ENCODE measurements at places on chromosomes 11 and 22. TPM values are rescaled to one million over a fixed set of nuclear protein-coding genes. Genes with fewer than 3 reads are reported as not detected.

The GRIK4 gene
- 1.0 TPM for total RNA-seq

The C22orf31 gene
- total RNA-seq: not detected

The CXCR5 gene
- total RNA-seq: not detected

The MS4A1 gene
- total RNA-seq: not detected

The STX5 gene
- total RNA-seq: 24.0 TPM

The KRTAP5-2 gene
- not detected for total RNA-seq

The OR5M8 gene
- not detected for total RNA-seq

The CD82 gene
- total RNA-seq: 1.3 TPM

The IGF2 gene
- total RNA-seq: 1.2 TPM

The JAM3 gene
- total RNA-seq: 34.4 TPM

The POLR2L gene
- 135 TPM for total RNA-seq

The CRACR2B gene
- 35.8 TPM for total RNA-seq

The RFPL1 gene
- not detected for total RNA-seq

GRCh38 chr11:19026862-19027261, 33.7 kb downstream of the MRGPRX2 start:
- no peak for DNase-seq

GRCh38 chr11:70552167-70553150, 154.1 kb downstream of the CTTN start:
- DNase-seq: peak; percentile 53

GRCh38 chr11:5690736-5691135, 1.1 kb downstream of the TRIM22 start:
- no peak for DNase-seq

DNA sequence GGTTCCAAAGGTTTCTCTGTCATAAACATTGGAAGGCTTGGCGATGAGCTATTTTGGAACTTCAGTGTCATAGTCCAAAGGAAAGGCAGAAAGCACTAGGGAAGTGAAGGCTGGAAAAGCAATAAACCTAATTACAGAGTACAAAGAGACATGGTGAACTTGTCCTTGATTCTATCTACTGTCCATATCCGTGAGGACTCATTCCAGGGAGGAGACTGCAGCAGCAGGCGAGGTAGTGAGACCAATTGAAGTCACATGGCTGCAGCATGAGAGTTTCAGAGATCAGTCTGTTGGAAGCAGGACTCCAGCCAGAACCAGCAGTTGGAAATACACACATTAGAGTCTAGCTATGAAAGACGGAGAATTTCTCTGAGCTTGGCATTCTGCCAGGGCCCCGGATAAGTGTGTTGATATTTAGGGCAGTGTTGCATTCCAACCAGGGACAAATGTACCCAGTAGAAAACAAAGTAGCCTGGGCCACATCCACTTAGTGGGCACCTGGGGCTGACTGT, 54.1 kb upstream of the ARHGAP42 start:
- DNase-seq: no peak

GRCh38 chr11:39810358-39810757, 1649.1 kb downstream of the LRRC4C start:
- no peak for DNase-seq

DNA sequence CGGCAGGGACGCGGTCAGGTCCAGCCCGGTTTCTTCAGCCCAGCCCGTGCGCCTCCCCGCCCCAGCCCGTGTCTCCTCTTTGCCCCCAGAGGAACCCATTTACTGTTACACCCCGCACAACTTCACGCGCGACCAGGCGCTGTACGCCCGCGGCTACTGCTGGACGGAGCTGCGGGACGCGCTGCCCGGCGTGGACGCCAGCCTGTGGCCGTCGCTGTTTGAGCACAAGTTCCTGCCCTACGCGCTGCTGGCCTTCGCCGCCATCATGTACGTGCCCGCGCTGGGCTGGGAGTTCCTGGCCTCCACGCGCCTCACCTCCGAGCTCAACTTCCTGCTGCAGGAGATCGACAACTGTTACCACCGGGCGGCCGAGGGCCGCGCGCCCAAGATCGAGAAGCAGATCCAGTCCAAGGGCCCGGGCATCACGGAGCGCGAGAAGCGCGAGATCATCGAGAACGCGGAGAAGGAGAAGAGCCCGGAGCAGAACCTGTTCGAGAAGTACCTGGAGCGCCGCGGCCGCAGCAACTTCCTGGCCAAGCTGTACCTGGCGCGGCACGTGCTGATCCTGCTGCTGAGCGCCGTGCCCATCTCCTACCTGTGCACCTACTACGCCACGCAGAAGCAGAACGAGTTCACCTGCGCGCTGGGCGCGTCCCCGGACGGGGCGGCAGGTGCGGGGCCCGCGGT, 6.5 kb downstream of the PANX2 start:
- no peak for DNase-seq

DNA sequence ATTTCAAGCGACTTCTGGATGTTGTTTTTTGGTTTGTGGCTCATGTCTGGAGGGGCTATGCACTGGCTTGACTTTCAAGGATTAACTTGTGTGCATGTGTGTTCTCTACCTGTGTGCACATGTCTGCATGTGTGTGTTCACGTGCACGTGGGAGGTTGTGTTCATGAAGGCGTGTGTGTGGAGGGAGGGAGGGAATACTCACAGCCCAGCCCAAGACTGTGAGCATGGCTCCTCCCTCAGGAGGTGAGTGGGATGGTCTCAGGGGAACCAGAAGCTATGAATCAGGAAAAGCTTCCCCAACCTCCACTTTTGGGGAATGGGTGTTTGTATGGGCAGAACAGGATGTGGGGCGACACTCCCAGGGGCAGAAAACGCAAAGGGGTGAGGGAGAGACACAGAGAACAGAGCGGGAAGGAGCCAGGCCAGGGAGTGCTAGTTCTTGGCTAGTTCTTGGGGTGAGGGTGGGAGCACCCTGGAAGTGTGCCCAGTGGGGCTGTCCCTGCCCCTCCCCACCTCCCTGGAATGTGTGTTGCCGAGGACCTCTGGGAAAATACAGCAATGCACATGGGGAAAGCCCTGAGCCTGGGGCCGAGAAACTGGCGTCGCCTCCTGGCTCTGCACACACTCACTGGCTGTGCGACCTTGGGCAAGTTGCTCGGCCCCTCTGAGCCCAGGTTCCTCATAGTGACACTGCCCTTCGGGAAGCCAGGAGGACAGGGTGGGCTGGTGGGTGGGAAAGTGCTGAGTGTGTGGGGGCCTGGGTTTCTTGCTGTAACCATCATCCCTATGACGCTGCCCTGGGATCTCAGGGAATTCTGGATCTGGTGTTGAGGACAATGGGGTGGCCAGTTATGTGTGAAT, 16.9 kb upstream of the ALX4 start:
- peak; percentile 58 for DNase-seq

GRCh38 chr11:71490044-71490730, 36.9 kb upstream of the KRTAP5-7 start:
- no peak for DNase-seq

DNA sequence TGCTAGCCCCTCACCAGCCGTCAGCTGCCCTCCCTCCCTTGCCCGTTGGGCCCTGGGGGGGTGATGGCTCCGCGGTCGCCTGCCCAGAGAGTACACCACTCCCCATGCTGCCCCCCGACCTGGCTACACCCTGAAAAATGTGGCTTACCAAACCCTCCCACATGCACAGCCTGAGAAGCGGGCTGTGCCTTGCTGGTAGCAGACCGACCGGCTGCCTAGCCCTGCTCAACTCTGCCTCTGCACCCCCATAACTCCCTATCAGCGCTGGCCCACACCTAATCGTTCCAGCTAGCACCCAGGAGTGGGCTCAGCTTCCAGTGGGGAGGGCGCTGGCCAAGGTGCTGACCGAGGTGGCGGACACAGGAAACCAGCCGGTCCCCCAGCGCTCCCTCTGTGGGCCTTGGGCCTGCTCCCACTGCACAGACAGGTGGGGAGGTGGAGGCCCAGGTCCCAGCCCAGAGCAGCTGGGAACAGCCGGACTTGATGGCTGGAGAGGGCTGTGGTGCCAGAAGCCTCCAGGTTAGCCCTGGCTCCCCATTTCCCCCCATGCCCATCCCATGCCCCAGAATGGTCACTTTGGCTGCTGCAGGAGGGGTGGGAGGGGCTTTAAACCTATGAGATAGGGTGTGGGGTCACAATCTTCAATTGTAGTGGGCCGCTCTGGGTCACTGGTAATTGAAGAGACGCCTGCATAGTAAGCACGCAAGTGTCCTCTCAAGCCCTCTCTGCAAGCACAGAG, 32.1 kb upstream of the PRODH start:
- peak; percentile 81 for DNase-seq

DNA sequence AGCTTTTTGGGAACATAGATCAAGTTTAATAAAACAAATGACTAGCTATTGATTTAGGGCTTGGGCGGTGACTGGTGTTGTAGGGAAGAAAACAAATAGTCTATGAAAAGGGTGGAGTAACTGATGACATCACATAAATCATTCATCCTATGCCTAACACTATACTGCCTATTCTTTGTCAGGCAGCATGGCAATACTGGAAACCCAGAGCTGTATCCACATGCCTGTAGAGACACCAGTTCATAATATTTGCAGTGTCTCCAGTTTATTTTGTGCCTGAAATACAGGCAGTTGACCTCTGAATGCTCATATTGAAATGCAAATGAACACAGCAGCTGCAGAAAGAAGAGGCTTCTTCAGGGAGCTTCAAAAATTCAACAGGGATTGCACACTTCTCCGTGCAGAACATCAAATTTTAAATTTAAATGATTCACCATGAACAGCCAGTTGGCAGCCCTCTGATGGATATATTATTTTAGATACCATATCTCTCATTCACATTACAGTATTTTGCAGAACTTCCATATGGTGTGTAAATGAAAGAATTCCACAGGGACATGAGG, 283.1 kb upstream of the CTSC start:
- no peak for DNase-seq

- no peak for DNase-seq
Measured at GRCh38 chr11:61095021-61095420, 7.3 kb upstream of the CD5 start.

GRCh38 chr11:47021527-47021818, 84.9 kb downstream of the CSTPP1 start:
- DNase-seq: no peak

- no peak for DNase-seq
Measured at GRCh38 chr22:38282397-38282796, 9.6 kb upstream of the TMEM184B start.

GRCh38 chr11:95920460-95921105, 3.3 kb downstream of the MTMR2 start:
- no peak for DNase-seq

DNA sequence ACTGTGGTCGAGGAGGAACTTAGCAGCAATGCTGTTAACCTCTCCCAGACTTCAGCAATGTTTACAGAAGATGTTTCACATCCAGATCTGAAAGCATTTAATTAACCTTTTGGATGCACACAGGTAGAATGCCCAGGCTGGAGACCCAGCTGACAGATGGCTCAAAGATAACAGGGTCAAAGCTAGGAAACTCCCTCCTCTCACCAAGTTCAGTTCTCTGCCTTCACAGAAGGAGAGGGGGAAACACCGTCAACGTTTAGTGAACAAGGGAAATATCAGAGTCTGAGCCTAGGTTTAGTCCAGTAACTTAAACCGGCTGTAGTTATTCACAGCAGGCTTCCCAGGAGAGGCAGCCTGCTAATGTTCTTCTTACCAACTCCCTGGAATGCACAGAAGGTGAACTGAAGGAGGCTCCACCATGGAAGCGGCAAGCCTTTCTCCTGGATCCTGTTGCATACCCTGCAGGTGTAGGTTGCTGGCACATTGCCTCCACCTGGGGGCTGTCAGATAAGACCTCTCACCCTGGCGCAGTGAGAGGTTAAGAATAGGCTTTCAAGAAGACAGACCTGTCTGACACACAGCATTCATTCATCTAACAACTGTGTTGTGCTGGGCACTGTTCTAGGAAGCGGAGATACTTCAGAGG, 23.5 kb upstream of the ANKK1 start:
- DNase-seq: no peak

DNA sequence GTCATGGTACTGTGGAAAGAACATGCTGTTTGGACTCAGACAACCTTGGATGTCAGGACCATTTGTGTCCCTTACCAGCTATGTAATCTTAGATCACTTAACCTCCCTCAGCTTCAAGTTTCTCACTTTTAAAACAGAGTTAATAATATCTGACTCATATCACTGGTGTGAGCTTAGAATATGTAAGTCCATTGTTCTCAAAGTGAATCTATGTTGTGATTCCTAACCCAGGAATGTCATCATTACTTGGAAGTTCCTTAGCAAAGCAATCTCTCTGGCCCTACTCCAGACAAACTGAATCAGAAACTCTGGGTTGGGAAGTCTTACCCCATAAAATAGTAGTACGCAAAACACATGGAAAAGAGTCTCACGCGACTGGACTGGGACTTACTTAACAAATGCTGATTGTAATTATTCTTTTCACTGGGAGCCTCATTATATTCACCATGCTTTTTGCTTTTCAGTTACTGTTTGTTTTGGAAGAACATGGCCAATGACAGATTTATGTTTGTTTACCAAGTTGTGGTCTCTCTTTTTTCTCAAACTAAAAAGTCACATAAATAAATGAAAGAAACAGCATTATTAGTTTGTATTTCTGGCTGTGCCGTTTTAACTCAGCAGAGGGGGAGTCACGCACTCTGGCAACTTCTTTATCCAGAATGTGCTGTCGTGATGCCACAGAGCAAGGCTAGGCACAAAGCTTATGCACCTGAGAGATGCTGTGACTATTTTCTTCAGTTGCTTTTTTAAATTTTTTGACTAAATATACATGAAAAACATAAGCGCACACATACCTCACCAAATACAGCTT, 217.7 kb upstream of the CTSC start:
- no peak for DNase-seq

- no peak for DNase-seq
Measured at GRCh38 chr11:47560426-47560825, 5.0 kb upstream of the PTPMT1 start.

DNA sequence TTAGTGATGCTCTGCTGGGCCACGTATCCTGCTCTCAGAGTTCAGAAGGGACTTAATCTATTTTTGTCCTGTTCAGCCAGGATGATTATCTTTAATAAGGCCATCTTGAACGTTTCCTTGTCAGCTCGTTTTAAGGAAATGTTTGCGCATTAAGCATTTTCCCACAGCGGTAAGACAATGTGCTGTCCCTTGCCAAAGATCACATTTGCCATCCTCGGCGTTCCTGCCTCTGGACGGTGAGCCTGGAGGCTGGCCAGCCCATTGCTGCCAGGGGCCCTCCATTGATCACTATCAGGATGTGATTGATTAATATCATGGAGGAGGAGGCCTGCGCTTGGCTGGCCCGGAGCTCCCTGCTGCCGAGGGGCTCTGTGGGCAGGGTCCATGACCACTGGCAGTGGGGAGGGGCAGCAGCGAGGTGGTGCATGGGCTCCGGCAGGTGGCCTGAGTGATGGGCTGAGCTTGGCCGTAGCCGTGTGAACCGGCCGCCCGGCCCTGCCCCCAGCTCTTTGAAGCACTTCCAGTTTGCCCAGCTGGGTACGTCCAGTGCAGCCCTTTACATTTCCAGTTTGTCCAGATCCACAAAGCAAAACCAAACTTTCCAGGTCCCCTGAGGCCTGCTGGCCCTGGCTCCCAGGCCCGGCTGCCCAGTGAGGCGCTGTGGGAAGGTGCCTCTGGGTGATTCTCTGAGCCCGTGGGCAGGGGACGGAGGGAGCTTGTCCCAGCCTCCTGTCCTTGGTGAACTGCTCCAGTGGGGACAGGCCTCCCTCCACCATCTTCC, 49.5 kb upstream of the SMIM38 start:
- peak; percentile 63 for DNase-seq

GRCh38 chr22:46465345-46465720, 72.1 kb downstream of the CELSR1 start:
- peak; percentile 49 for DNase-seq

GRCh38 chr11:109000531-109000930, 335.7 kb downstream of the DDX10 start:
- no peak for DNase-seq
